ENCODE measurements at places on chromosomes 6 and 20.
A peak's percentile ranks its signal among the peaks of the same experiment; 100 is the strongest.

DNA sequence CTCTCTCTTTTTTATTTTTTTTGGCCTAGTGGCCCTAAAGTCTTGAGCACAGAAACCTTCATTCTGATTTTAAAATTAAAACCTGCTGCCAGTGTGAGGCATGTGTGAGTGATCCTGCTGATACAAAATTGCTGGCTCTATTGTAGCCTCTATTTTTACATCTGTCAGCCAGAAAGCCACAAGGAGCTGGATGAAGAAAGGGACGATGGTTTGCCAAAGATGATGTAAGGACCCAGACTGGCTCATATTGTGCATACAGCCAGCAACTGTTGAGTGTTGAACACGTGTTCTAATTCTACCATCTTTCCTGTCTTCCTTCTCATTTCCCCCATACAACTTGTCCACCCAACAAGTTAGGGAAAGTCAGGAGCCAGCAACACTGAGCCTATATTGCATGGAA lies 40.8 kb upstream of the ATXN1 start:
- DNase-seq: no peak

GRCh38 chr6:50102676-50103075 lies 52.9 kb upstream of the DEFB112 start:
- DNase-seq: no peak

GRCh38 chr6:141153563-141153962 lies 979.2 kb upstream of the GJE1 start:
- no peak for DNase-seq

DNA sequence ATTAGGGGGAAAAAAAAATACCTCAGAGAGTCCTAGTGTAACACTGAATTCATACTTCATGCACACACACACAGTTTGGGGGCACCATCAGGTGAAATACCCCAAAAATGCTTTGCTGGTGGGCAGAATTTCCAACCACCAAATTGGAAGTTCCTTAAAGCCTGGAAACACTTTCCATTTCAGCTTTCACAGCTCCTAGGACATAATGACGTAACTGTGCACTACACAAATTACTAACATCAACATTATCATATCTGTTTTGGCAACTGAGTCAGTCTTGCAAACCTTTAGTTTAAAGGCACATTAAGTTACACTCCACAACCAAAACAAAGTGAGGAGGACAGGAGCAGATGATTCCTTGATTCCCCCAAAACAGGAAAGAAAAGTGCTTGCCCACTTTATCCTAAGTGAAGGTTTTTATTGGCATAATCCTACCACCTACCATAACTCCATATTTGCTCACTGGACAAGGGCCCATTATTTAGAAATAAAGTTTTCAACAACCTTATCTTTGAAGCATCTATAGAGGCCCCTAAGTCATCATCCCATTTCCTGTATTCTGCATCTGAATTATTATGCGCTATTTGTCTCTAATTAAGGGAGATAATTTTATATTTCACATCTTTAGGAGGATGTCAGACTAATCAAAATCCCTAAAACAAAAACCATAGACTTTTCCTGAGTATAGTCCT lies 3.4 kb downstream of the MBOAT1 start:
- DNase-seq: no peak

DNA sequence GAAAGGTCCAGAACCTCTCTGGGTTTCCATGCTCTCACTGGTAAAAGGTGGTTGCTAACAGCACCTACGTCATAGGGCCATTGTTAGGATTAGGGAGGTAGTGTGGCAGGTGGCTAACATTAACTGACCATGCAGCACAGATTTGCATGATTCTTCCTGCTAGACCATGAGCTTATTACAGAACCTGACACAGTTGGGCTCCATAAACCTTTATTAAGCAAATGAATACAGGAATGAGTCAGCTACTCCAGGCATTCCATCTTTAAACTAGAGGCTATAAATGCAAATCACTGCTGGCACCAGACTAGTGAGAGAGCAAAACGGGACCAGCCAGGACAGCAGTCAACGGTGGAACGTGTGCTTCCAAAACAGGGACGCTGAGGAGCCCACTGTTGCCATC lies 440.1 kb downstream of the PTPRT start:
- no peak for DNase-seq

DNA sequence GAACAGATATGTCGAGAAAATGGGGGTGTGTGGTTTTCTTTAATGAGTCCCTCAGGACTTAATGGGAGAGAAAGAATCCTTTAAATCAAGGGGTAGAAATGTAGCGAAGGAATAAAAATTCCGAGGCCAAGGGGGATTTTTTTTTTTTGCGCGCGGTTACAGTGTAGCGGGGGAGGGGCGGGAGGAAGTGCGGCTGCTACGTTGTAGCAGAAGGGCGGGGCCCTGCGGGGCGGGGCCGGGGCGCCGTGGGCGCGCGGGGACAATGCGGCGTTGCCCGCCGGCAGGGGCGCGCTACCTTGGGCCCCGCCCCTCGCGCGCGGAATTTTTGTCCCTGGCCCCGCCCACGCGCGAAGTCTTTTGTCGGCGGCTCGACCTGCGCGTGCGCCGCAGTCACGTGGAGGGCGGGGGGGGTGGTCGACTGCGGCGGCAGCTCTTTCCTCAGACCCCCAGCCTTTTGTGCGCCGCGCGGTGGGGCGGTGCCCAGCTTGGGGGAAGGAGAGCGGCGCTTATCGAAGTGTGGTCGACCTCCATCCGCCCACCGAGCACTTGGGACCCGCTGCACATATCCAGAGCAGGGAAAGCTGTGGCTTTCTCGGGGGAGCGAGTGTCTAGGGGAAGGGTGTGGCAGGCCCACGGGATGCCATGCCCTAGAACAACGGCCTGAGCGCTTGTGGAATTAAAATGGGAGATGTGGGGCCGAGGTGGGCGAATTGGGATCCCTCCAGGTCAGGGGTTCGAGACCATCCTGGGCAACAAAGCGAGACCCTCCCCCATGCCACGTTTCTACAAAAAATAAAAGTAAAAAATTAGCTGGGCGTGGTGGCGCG lies 1.3 kb downstream of the TUBB start:
- peak; percentile 96 for DNase-seq

- DNase-seq: no peak
Measured at GRCh38 chr6:158165919-158166416, 2.1 kb downstream of the SERAC1 start.

DNA sequence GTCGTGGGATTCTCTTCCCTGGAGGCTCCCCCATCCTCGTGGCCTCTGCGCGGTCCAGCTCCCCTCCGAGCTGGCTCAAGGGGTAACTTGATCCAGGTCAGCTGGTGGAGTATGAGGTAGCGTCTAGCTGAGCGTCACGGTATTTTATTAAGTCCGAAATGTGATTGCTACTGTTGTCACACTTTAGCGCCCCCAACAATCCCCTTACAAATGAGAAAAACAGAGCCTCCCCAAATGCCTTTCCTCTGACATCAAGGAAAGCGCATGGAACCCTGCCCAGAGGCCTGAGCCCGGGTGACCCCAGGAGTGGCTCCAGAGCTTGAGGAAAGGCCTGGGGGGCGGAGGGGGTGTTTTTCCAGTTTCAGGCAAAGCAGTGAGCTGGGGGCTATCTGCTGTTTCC lies 192.4 kb downstream of the ZMYND8 start:
- DNase-seq: no peak

- DNase-seq: no peak
Measured at GRCh38 chr6:54053881-54054391, 57.3 kb upstream of the MLIP start.

- DNase-seq: no peak
Measured at GRCh38 chr6:124132256-124132655, 328.6 kb downstream of the NKAIN2 start.

- no peak for DNase-seq
Measured at GRCh38 chr20:44914924-44915323, 5.1 kb downstream of the PABPC1L start.

DNA sequence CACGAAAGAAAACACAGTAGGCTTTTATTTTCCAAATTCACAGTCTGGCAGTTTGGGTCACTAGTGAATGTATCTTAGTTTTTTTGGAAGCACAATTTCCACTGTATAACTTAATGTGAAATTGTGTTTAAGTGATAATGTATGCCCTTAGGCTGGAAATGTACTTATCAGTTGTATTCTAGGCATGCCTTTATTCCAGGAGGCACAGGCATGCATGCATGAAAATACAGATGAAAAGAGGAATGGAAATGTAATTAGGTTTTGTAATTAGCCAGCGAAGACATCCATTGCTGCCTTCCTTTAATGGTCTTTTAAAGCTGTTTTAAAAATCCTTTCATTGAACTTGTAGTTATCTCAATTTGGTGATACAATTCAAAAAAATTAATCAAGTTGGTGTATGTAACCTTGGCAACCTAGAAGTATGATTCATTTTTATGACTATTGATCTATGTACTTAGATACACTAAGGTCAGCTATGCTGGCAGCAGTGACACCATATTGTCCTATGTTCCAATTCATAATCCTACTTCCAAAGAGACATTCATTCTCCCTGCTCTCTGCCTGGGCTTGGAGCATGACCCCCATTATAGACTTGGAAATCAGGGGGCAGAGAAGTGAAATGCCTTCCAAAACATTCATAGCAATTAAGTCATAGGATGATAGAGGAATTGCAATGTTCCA lies 73.1 kb downstream of the SNAP25 start:
- DNase-seq: no peak

GRCh38 chr6:85644279-85644762 lies 1.6 kb upstream of the SYNCRIP start:
- DNase-seq: no peak

GRCh38 chr6:17035257-17036064 lies 66.4 kb upstream of the STMND1 start:
- DNase-seq: no peak

All from sciatic nerve (tissue), 2 donors.